NCI-H446 treated with DMSO at 0.1 percent for 48 hours (cell line): ENCODE measurements at places on chromosomes 1 and 21.
A peak's percentile ranks its signal among the peaks of the same experiment; 100 is the strongest.

DNA sequence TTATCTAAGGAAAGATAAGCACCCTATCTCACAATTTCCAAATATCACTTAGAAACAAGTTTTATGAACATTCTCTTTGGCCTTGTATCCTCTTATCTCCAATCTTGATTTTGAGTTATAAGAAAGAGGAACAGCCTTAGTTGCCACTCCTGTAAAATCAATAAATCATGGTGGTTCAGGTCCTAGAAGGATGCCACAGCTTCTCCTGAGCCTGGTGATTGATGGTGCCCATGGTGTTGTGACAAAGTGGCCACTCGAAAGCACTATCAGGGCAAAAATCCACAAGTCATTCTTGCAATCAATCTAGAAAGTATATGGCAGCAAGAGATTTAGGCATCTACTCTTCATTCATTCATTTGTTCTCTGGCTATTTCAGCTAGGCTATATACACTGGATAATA lies 27.8 kb downstream of the GBP6 start:
- no peak for DNase-seq

DNA sequence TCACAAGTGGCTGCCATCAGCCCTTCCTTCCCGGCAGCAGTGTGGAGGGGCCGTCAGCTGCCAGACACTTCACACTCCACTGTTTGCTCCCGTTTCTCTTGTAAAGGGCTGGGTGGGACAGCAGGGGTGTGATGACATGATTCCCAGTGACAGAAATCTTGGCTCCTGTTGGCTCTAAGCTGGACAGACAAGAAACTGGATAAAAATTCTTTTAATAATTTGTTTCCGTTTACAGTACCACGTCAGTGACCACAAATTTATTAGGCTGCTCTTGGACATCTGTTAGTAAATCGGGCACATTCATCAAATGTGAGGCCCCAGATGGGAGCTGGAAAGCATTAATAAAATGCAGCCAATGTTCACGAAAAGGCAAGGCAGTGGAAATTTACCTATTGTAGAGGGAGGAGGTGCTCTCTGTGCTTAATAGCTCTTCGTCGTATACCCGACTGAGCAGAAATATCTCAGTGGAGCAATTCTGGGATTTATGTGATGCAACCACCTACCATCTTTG lies 353.7 kb upstream of the GREM2 start:
- no peak for DNase-seq

- DNase-seq, result no peak
Measured at GRCh38 chr1:7288992-7289391, 482.1 kb upstream of the VAMP3 start.

DNA sequence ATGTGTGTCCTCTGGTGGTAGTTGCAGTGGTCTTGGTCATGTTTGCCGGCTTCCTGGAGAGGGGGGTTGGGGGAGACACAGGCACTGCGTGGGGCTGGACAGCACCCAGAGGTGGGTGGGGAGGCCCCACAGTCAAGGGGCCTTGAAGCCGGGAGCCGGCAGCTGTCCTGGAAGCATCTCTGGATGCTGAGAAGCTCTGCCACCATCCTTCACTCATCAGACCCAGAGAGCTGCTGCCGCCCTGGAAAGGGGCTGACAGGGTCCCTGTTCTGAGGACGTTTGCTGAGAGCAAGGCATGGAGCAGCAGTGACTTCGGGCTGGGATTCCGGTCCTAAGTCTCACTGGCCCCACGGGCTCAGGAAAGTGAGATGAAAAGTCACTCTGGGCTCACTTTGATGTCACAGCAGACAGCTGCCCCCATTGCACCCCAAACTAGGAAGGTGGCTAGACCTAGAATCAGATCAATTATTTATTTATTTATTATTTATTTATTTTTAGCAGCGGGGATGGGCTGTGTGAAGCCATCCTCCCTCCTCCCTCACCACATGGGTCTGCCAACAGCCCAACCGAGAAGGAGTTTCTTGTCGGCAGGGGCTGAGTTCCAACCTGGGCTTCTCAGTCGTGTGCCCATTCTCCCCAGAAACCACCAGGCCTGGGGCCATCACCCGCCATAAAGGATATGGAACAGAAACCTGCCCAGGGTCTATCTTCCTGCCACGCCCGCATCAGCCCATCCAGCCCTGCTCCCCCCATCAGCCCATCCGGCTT lies 547.4 kb downstream of the PTPRU start:
- no peak for DNase-seq

DNA sequence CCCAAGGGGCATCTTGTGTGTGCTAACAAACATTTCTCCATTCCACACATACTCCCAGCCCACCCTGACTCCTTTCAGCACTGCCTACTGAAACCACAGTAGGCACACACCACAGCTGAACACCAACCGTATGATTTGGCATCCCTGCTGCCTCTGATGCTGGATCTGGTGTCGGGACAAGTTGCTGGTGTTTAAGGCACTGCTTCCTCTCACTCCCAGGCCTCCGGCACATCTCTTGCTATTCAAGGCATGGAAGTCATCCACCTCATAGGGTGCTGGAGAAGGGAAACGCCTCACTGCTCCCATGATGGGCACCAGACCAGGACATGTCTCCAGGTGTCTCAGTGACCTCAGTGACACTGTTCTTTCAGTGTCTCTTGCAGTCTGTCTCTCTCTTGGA lies 2.4 kb upstream of the ITLN2 start:
- DNase-seq, result no peak

DNA sequence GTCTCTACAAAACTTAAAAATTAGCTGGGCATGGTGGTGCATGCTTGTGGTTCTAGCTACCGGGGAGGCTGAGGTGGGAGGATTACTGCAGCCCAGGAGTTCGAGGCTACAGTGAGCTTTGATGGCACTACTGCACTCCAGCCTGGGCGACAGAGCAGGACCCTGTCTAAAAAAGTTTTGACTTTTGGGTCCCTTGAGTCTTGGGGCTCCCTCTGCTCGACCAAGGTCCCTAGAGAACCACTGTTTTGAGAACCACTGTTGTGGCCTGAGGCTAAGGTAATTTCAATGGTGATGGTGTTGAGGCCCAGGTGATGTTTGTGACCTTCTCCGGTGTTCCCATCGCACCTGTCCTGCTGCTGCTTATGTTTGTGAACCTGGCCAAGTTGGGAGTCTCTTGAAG lies 3.1 kb upstream of the CAMTA1 start:
- no peak for DNase-seq

GRCh38 chr21:38159355-38159754 lies 97.4 kb upstream of the KCNJ15 start:
- peak; percentile 55 for DNase-seq

DNA sequence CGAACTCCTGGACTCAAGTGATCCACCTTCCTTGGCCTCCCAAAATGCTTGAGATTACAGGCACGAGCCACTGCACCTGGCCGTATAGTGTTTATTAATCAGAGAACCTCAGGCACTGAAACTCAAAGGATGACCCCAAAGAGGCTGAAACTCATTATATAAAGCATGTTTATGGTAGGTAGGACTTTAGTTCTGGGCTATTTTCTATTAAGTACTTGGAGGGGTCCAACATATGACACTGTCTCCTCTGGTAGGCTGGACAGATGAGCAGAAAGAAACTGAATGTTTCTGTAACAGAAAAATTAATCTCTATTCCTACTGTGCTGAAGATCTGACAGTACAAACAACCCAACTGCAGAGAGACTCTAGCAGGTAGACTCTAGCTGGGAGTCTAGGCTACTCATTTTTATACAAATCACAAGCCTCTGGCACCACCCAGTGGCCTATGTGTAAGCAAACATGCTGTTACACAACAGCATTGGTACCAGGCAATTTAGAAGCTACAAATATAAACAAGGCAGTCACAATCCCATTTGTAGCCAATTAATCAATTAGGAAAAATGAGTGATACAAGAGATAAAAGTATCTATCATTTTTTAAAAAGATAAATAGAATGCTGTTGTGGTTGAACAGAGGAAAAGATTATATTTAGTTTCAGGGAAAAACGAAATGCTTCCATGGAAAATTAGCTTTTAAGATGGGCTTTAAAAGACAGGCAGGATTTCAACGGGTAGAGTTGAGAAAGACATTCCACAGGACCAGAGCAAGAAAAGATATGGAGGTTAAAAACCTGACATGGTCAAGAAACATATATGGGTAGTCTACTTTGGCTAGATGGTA lies 10.4 kb downstream of the DCAF8 start:
- peak; percentile 53 for DNase-seq

DNA sequence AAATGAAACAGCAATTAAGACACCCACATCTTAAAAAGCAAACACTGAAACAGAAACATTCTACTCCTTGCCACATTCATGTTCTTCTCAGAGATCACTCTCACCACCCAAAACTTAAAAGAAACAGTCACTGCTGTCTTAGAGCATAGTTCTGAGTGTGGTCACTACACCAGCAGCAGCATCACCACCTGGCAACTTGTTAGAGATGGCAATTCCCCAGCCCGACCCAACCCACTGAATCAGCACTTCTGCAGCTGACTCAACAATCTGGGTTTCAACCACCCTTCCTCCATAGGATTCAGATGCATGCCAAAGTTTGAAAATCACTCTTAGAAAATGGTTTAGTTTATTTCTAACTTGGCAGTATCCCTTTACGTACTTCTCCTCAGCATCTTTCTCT lies 126.1 kb downstream of the CDC42BPA start:
- no peak for DNase-seq

DNA sequence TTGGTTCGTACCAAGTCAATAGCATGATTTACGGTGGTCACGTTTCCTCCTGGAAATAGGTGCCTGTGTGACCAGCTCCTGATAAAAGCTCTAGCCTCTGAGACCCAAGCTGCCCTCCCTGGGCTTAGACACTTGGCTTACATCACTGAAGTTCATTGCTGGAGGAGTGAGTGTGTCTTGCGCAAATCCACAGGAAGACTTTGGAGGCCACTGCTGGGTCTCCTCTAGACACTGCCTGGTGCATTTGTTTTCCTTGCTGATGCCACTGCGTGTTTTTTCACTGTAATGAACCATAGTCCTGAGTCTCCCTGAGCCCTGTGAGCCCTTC lies 230.6 kb downstream of the DSCAM start:
- no peak for DNase-seq

DNA sequence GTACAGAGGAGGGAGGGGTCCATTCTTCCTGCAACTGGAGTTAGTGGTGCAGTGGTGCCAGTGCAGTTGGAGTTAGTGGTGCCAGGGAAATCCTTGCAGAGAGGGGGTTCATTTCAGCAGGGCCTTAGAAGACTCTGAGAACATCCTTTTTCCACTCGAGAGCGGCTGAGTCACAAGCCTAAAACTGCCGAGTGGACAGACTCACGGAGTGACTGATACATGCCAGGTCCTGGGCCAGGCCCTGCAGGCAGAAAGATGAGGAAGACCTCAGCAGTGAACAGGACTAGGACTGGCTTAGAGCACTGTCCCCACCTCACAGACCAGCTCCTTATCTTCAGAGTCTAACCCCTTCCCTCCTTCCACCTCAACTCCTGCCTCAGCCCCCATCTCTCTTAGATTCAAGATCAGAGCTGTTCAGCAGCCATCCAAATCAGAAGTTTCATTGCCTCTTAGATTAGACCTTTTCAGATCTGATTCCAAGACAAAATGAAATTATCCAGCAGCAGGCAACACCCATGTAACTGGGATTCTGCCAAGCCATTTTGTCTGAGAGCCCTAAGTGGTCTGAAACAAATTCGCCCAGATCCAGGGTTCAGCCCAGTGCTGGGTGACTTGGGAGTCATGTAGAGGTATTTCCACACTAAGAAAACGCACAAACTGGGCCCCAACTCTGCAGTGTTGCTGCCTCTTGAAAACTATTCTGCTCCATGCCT lies 12.7 kb upstream of the IKBKE start:
- no peak for DNase-seq

DNA sequence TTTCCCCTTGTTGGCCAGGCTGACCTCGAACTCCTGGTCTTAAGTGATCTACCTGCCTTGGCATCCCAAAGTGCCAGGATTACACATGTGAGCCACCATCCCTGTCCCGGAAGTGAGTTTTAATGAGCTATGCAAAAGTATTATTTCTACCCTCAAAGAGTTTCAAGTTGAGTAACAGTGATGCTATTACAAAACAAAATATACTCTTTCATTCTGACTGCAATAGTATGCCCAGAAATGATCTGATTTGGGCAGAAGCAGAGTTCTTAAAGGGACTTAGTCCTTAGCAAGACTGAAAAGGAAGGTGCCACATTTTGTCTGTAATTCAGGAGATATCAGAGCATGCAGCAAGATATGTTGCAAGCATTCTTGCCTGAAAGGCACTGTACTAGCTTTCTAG lies 375.4 kb downstream of the NUF2 start:
- no peak for DNase-seq

GRCh38 chr1:20074725-20075171 lies 4.8 kb downstream of the PLA2G5 start:
- DNase-seq, result no peak

DNA sequence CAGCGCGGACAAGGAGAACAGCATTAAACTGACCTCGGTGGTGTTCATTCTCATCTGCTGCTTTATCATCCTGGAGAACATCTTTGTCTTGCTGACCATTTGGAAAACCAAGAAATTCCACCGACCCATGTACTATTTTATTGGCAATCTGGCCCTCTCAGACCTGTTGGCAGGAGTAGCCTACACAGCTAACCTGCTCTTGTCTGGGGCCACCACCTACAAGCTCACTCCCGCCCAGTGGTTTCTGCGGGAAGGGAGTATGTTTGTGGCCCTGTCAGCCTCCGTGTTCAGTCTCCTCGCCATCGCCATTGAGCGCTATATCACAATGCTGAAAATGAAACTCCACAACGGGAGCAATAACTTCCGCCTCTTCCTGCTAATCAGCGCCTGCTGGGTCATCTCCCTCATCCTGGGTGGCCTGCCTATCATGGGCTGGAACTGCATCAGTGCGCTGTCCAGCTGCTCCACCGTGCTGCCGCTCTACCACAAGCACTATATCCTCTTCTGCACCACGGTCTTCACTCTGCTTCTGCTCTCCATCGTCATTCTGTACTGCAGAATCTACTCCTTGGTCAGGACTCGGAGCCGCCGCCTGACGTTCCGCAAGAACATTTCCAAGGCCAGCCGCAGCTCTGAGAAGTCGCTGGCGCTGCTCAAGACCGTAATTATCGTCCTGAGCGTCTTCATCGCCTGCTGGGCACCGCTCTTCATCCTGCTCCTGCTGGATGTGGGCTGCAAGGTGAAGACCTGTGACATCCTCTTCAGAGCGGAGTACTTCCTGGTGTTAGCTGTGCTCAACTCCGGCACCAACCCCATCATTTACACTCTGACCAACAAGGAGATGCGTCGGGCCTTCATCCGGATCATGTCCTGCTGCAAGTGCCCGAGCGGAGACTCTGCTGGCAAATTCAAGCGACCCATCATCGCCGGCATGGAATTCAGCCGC lies 2.5 kb downstream of the S1PR1 start:
- no peak for DNase-seq

DNA sequence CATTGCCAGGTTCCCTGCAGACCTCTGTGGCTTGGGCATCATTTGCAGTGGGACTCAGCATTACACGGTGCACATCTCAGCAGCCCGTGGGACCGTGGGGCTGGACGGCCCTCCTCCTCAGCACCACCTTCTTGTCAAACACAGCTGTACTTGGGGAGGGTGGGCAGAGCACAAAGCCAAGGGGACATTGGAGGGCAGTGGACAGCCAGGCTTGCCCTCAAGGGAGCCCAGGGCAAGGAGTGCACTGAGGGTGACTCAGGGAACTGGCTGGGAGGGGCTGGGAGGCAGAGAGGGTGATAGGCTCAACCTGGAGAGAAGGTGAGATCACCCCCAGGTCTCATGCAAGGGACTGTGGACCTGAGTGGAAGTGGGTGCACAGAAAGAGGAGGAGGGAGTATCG lies 3.4 kb downstream of the CAPN9 start:
- no peak for DNase-seq
